ENCODE measurements at places on chromosomes 2 and 18.

DNA sequence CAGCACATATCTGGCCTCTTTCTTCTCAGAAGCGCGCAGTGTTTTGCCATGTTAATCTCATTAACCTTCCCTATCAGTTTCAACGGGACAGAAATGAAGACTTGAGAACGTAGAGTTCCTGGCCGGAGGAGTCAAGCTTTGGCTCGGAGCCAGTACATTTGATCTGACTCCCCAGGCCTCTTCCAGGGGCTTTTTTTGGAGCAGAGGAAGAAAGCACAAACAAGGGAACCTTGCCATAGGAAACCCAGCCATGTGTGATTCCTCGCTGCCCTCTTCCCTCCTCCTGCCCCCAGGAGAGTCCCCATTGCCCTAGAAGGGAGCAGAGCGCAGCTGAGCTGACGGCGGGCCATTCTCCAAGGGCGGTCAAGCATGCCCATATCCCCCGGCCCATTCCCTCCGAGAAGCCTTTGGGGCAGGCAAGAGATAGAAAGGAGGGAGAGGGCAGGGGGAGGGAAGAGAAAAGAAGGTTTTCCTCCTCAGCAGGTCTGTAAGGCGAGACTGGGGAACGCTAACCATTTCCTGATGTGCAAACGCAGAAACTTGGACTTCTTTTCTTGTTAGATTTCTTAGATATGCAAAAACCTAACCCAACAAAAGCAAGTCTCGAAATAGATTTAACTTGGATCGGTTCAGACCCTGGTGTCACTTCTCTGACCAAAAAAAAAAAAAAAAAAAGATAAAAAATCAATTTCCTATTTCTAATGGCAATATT, 63.7 kb upstream of the POU3F3 start:
- no peak for DNase-seq

- no peak for DNase-seq
Measured at GRCh38 chr18:45551142-45551815, 64.0 kb upstream of the SLC14A2 start.

GRCh38 chr2:218721934-218722333, 11.3 kb downstream of the TTLL4 start:
- DNase-seq, result no peak

- no peak for DNase-seq
Measured at GRCh38 chr2:216259081-216259480, 113.2 kb downstream of the MARCHF4 start.

DNA sequence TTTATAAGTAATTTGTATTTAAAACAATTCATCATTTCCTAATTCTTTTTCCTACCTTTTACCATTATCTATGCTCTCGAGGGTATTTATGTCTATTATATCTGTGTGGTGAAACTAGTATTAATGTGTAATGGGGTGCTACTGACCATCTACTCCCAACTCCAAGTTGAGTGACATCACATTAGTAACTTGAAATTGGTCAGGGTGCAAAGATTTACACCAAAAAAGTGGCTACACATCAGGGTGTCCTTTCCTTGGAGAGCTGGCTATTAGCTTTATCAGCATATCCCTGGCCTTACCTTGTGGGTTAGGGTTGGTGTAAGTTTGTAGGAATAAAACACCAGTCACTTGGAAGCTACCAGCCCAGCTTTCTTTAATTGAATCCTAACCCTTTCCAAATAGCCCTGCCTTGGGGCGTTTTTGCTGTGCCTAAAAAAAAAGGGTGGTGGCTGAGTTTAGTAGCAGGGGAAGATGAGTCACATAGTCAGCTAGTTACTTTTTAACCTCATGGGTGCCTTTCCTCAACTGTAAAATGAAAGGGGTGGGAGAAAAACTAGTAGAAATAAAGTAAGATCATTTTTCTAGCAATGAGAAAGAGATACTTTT, 14.0 kb downstream of the ANXA4 start:
- no peak for DNase-seq

DNA sequence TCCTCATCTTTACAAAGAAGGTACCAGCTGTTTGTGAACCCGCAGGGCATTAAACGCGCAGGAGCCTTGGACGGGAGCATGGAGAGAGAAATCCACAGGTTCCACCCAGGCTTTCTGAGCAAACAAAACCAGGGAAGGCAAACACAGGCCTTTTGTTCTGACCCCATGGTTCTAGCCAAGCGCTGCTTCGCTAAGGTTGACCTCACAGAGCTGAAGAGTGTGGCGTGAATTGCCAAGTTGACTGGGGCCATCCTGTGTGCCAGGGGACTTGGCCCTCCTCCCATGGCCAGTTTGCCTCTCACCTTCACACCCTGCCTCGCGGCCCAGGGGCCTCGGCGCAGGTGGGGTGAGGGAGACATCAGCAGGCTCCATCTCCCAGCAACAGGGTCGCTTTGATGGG, 74.1 kb downstream of the VAPA start:
- DNase-seq, result no peak

DNA sequence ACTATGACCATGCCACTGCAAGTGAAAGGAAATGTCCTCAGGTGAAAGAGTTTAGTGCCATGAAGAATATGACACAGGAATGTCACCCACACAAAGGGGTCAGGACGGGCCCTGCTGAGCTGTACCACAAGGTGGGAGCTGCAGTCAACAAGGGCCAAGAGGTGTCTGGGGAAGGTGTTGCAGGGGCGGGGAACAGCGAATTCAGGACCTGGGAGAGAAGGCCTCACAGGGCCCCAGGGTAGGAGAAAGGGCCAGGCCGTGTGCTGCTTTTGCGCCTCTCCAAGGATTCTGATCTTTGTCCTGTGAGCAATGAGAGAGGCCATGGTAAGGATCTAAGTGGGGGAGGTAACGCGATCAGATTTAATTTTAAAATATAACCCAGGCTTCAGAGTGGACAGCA, 23.6 kb downstream of the CYB5A start:
- no peak for DNase-seq

GRCh38 chr2:222058819-222059445, 239.9 kb downstream of the PAX3 start:
- no peak for DNase-seq

DNA sequence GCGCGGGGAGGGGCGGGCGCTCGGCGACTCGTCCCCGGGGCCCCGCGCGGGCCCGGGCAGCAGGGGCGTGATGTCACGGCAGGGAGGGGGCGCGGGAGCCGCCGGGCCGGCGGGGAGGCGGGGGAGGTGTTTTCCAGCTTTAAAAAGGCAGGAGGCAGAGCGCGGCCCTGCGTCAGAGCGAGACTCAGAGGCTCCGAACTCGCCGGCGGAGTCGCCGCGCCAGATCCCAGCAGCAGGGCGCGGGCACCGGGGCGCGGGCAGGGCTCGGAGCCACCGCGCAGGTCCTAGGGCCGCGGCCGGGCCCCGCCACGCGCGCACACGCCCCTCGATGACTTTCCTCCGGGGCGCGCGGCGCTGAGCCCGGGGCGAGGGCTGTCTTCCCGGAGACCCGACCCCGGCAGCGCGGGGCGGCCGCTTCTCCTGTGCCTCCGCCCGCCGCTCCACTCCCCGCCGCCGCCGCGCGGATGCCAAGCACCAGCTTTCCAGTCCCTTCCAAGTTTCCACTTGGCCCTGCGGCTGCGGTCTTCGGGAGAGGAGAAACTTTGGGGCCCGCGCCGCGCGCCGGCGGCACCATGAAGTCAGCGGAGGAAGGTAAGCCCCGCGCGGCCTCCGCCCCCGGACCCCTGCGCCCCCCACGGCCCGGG, at the start of gene NFATC1:
TSS of gene NFATC1 (plus strand) at position 170 of the 644 bp plus-strand sequence. CDS start at position 465, 295 bp downstream.
- DNase-seq, result peak; percentile 73

DNA sequence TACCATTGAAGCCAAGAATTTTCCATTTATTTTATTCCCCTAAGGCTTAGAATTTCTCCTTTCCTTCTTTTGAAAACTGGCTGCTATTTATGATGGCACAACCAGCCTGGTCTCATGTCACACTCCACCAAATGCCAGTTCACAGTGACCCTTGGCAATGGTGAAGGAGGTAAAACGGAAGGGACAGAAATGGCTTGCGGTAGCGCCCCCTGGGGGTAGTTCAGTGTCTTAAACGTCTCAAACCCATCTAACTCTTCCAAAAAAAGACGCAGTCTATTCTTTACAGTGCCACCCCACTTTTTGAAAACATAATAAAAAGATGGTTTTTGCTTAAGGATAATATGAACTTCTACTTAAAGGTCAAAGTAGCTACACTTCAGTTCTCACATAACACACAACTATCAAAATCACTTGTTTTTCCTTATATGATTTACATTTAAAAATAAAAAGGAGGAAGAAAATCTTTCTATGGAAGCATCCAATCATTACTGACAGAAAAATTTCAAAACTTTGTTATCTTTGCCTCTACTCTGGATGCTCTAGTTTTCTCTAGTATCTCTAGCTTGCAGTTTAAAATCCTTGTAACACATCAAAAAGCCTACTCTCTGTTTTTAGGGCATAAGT, 28.0 kb downstream of the PNO1 start:
- peak; percentile 10 for DNase-seq

- no peak for DNase-seq
Measured at GRCh38 chr2:145845923-145846322, 1326.0 kb upstream of the ZEB2 start.

DNA sequence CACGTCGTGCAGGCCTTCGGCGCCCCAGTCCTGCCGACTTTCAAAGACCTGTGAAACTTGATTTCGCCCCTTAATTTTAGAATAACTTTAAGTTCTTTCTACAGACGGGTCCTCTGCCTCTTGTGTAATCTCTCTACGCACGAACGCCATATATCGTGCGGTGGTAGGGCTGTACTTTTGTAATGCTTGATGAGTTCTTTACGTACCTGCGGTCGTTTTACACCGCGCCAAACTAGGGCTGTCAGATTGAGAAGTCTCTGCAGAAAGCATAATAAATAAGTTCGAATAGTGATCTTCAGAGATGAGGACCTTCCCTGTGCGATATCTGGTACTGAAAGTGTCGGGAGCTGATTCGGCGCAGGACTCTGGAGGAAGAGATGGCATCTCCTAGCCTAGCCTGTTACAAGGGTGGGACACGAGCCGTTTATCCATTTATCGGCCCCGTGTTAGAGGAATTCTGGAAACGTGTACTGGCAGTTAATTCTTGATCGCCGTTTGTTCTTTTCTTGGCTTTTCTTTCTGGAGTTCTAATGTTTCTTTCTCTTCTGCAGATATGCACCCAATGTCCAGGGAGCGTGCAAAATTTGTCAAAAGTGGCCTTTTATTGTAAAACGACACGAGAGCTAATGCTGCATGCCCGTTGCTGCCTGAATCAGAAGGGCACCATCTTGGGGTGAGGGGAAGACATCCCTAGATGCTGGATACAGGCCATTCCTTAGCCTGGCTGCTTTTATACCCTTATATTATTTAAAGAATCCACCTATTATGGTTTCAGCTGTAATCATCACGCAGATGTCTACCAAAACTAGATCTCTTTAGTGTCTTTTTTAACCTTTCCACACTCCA, 781 bp upstream of the SLC5A6 start:
- peak; percentile 25 for DNase-seq

DNA sequence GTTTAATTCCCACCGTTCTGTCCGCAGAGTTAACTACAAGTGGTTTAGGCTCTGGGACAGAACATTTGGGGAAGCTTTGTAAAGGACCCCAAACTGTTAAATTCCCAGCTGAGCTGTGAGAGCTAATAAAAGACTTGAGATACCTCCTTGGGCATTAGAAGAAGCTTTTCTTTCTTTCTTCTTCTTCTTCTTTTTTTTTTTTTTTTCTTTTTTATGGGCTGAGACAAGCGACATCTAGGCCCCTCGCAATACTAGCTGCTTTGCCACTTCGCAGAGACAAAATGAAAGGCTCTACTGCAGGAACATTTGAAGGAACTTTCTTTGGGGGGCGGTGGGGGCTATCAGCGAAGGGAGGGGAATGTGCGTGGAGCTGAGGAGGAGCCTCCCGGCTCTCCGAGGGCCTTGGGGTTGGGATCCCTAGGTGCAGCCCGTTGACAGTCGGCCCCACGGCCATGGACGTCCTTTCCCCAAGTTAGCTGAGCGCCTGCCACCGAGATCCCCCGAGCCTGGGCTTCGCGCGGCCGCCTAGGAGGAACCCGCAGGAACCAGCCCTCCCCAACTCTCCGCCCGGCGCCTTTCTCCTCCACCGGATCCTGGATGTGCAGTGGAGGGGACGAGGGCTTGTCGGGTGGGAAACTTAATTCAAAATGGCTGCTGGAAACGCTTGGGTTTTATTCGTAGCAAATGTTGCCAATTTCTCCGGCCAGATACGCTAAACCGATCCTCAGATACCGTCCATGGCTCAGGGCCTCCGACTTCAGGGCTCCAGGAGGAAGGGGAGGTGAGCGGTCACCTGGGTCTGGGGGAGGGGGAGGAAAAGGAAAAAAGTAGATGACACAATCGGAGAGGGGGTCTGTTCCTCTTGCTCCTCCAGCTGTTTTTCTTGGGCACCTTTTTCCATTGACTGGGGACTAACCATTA, 4.2 kb downstream of the MEIS1 start:
- no peak for DNase-seq

- DNase-seq, result no peak
Measured at GRCh38 chr2:53173091-53173490, 594.5 kb upstream of the CHAC2 start.

GRCh38 chr2:198874472-198874858, 583.3 kb downstream of the SATB2 start:
- no peak for DNase-seq

GRCh38 chr2:195363496-195363895, 293.5 kb upstream of the SLC39A10 start:
- no peak for DNase-seq

DNA sequence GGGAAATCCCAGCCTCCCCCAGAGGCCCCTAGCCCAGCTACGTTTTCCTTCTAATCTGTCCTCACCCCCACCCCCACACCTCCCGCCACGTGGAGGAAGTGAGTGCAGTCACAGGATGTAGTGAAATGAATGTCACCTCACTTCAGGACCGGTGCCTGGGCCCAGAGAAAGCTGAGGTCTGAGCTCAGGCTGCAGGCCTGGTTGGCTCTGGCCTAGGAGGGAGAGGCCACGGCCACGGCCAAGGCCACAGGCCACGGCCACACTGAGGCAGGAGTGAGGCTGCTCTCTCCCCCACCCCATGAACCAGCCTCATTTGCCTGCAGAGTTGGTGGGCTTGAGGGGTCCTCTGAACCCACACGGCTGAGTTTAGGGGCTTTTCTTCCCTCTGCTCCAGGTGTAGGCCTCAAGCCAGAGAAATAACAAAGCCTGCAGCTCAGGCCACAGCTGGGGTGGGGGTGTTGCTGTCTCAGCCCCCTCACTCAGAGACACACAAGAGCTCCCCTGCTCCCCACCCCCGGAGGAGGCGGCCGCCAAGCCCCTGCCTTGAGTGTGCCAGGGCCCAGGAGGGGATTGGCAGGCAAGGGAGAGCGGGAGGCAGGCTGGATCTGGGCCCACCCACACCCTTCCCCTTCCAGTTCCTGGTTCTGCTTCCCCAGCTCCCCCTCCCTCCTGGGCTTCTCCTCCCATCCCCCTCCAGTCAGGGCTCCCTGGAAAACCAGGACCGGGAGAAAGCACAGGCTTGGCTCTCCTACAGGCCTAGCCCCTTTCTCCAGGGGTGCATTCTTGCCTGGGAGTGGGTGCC, 27.0 kb downstream of the DNMT3A start:
- peak; percentile 34 for DNase-seq

- DNase-seq, result no peak
Measured at GRCh38 chr18:47893047-47893446, 37.4 kb downstream of the SMAD2 start.

DNA sequence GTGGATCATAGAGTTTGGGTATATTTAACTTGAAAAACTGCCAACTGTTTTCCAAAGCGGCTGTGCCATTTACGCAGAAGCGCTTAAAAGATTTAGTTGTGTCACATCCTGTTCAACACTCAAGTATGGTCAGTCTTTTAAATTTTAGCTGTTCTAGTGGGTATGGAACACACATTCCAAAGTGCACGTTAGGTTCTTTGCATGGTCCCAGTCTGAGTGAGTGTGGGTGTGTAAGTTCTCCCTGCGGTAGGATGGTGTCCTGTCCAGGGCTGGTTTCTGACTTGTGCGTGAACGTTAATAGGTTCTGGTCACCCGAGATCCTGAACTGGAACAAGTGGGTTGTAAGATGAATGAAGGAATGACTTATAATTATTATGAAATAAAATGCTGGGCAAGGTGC, 28.4 kb upstream of the IL36G start:
- no peak for DNase-seq

GRCh38 chr2:162210385-162210784, 32.9 kb downstream of the FAP start:
- DNase-seq, result no peak
